ENCODE measurements at places on chromosomes 16 and 17. TPM values are rescaled to one million over a fixed set of nuclear protein-coding genes. Genes with fewer than 3 reads are reported as not detected.

- H3K27ac ChIP-seq, result peak overlapping the region; percentile 7
- H3K4me1 ChIP-seq, result no peaks in the 10 kb centered on the region
- no peaks in the 10 kb centered on the region for H3K27me3 ChIP-seq
- peaks cover 3% of the 10 kb centered on the region for H3K36me3 ChIP-seq
- DNase-seq, result peak; percentile 96
Observed at GRCh38 chr17:8222380-8222629, 11.9 kb upstream of the AURKB start.

- H3K36me3 ChIP-seq, result no peaks in the 10 kb centered on the region
- H3K4me3 ChIP-seq, result no peak overlapping the region
- H3K4me1 ChIP-seq, result peaks cover 4% of the 10 kb centered on the region
- H3K27ac ChIP-seq, result no peak overlapping the region
- peaks cover 18% of the 10 kb centered on the region for H3K27me3 ChIP-seq
- DNase-seq, result peak; percentile 68
Observed at GRCh38 chr17:64133546-64134215, 3.7 kb upstream of the ERN1 start.

The TEDC2 gene
- total RNA-seq, result 56.8 TPM

DNA sequence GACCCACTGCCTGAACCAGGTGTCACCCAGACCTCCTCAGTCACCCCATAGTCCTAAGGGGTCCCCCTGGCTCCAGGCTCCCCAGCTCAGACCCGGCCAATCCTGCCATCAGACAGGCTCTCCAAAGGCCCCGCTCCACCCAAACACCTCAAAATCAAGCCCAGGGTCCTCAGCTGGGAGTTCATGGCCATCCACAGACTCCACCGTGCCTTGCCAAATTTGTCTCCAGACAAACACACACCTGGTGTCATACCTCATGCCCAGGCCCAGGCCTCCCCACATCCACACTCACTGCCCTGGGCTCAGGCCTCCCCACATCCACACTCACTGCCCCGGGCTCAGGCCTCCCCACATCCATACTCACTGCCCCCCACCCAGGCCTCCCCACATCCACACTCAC is 12.5 kb downstream of the RPH3AL start:
- no peaks in the 10 kb centered on the region for H3K36me3 ChIP-seq
- H3K4me1 ChIP-seq, result no peaks in the 10 kb centered on the region
- peaks cover 7% of the 10 kb centered on the region for H3K27me3 ChIP-seq
- no peak overlapping the region for H3K4me3 ChIP-seq
- H3K27ac ChIP-seq, result no peak overlapping the region

- no peaks in the 10 kb centered on the region for H3K4me1 ChIP-seq
- peaks cover 83% of the 10 kb centered on the region for H3K27me3 ChIP-seq
- H3K4me3 ChIP-seq, result peak within 1 kb of the TSS; percentile 91
- DNase-seq, result peak; percentile 92
- H3K27ac ChIP-seq, result peak within 1 kb of the TSS; percentile 88
- no peaks in the 10 kb centered on the region for H3K36me3 ChIP-seq
Observed at GRCh38 chr16:54286366-54287130, at the start of gene IRX3. Gene IRX3 (minus strand): TSS chr16:54286787. CDS start chr16:54286050, 737 bp downstream.
